ENCODE measurements at places on chromosomes 7 and 10.
A peak's percentile ranks its signal among the peaks of the same experiment; 100 is the strongest.

DNA sequence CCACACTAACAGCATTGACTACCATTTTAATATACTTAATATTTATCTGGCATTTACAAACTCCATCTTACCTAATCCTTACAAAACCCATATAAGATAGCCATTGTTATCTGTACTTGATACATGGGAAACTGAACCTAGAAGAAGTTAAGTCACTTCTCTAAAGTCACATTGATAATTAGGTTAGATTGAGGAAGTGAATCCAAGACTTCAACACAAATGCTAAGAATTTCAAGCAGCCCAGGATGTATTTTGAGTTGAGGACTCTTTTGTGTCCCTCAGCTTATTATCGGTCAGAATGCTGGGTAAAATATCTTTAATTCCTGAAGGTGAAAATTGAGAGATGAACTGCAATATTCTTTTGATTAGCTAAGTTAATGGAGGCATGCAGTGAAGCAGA is 465.5 kb downstream of the PHTF2 start:
- DNase-seq = no peak

GRCh38 chr10:98446661-98447221 is at the start of gene HPS1:
Gene HPS1, minus strand, starts transcription at chr10:98446935. Its CDS starts 3,695 bp downstream, at chr10:98443240.
- DNase-seq = peak; percentile 77

- no peak for DNase-seq
These were observed 18.7 kb downstream of the ECHDC3 start for GRCh38 chr10:11760861-11761260.

DNA sequence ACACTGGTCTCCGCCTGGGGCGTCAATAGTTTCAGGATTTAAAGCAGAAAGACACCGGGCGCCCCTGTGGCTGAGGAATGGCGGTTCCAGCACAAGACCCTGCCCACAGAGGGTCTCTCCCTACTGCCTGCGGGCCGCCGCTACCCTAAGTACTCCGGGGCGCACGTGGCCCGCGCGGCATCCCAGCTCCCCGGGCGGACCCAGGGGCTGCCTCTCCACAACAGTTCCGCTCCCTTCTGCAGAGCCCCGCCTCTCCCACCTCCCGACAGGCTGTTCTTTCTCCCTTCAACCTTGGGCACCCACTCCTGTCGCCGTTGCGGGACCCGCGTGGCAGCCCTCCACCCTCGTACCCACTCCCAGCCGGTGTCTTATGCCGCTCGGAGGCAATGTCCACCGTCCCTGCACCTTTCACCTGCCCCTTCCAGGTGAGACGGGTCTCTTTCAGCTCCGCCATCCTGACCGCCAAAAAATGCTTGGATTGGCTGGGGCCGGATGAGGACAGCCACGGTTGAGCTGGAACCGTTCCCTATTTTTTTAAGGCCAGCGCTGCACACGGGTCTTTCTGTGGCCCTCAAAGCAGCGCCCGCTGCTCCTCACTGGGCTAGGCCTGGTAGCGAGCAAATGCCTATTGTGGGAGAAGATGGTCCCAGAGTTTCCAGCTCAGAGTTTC is 1.6 kb upstream of the NKX2-3 start:
- no peak for DNase-seq

GRCh38 chr7:32958046-32959025 is 1.1 kb downstream of the FKBP9 start:
- DNase-seq = no peak

DNA sequence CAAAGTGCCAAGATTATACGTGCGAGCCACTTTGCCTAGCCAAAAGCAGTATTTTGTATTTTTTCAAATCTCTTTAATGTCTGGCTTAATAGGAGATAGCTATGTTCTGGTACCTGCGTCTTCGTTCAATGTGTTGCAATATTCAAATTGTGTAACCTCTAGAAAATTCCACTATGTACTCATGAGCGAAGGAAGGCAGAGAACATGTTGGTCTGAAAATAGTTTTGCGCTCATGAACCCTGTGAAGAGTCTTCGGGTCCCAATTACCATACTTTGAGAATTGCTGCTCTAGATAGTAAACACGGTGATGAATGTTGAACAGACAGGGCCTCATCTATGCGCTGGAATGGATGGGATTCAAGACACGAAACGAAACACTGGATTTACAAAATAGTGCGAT is 2.7 kb upstream of the SUV39H2 start:
- no peak for DNase-seq

- peak; percentile 16 for DNase-seq
These were observed 64.0 kb downstream of the OAT start for GRCh38 chr10:124354411-124355382.

DNA sequence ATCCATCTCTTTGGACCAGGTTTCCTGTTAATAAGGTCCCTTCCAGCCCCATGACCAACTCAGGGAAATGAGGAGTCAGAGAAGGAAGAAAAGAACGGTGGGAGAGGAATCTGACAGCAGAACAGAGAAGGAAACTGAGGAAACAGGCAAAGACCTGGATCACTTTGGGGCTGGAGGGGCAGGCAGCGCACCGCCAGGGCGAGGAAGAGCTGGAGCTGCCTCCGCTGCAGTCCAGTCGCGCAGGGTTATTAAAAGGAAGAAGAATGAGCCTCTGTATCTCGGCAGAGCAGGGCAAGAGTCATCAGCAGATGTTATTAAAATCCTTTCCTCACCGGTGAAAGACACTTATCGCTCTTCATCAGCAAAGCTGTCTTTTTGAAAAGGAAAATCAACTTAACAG is 37.7 kb upstream of the R3HCC1L start:
- no peak for DNase-seq

GRCh38 chr7:30805081-30805691 is 34.0 kb downstream of the MINDY4 start:
- DNase-seq = no peak

GRCh38 chr7:127807340-127807739 is 155.3 kb downstream of the SND1 start:
- DNase-seq = no peak

- no peak for DNase-seq
These were observed 36.5 kb upstream of the AKR1C2 start for GRCh38 chr10:5040010-5040673.

- DNase-seq = no peak
These were observed 107.4 kb downstream of the FAM107B start for GRCh38 chr10:14667280-14667679.
